ENCODE measurements at places on chromosomes 6 and 20.

DNA sequence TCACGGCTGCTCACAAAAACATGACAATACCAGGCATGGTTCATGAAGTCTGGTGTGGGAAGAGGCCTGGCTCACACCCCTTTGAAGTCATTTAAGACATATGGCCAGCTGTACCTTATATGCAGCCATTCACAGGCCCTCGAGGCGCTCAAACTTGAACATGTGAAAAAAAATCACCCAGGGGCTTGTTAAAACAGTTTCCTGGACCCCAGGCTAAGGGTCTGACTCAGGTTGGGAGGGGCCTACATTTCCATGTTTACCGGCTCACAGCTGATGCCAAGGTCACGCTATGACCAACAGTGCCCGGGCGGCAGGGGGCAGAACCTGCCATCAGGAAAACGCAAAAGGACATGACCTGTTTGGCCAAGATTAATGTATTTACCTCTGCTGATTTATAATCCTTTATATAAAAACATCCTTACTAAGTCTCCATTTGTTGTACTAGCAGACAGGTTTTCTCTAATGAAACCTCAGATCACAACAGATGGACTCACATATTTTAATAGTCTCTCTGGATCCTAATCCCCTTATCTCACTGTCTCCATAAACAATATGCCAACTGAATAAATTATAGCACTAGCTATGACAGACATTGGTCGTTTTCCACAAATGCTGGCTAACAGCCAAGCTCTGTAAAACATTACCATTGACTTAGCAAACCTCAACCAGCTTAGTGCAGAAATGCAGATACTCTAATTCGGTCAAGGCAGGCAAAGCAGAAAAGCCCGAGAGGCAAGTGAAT lies 19.9 kb downstream of the EZR start:
- DNase-seq: peak; percentile 79

GRCh38 chr6:166658115-166658791 lies 31.2 kb upstream of the RPS6KA2 start:
- peak; percentile 56 for DNase-seq

- peak; percentile 88 for DNase-seq
These were observed 1.2 kb downstream of the DDR1 start for GRCh38 chr6:30885481-30885998.

DNA sequence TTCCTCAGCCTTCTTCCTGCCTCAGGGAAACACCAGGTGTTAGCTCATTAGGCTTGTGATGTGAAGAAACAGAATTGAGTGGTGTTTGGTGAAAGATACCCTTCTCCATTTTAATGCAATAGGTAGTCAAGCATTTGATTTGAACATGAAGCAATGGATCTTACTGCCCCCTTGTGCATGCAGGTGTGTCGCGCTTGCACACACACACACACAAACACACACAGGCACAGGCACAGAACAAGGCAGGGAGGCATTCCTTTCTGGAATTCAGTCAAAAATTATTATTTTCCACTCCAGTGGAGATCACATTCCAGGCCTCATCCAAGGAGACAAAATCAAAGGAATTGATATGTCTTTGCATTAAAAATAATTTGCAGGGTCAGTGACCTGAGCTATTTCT lies 667.0 kb upstream of the MARCKS start:
- no peak for DNase-seq

DNA sequence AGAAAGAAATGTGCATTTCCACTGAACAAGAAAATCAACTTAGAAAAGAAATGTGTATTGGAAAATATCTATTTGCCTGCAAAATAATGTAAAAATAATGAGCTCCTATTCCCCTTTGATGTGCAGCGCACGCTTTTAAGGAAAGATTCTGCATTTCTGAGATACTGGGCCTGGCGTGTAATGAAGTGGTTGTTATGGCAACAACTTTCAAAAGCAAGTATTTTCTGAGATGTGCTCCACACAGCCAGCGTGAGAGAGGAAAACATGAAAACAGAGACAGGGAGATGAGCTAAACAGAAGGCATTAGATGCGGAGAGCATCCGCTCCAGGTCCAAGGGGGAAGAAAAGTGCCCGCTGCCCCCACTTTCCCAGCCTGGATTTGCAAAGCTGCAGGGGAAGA lies 39.1 kb upstream of the GTSF1L start:
- DNase-seq: no peak

All from lower leg skin (tissue), 4 donors.